Lower lobe of right lung (tissue), 2 donors: ENCODE measurements at places on chromosomes 5 and 9. TPM values are rescaled to one million over a fixed set of nuclear protein-coding genes. Genes with fewer than 3 reads are reported as not detected.

DNA sequence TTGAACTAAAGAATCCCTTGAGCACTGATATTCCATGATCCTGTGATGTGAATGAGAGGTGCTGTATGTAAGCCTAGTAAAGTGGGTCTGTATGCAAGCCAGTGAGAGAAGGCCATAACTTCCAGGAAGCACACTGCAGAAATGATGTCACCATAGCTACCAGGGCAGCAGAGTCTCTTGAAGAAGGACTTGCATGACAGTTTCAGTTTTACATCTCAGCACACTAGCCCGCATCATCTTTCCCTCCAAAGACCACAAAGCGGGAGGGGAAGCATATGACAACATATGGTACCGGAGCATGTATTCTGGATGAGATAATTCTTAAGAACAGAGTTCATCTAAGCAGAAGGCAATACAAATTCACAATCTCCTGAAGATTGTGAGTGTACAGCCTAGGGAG, 37.6 kb upstream of the MAST4 start:
- no peak for DNase-seq

Gene GRM6
- not detected for total RNA-seq

DNA sequence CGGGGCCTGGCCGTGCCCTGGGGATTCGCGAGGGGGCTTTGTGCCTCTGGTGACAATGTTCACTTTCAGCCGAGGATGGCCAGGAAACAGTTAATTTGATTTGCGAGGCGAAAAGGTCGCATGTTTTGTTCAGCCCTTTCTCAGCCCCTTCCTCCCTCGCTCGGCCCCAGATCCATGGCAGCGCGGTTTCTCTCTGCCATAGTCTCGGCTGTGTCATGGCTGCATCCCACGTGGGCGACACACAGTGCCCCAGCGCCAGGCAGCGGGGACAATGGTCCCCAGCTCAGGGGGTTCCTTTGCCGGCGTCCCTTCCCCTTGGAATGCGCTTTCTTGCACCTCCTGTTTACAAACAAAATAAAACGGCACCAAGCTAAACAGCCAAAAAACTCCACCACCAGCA, 370.3 kb upstream of the IRX2 start:
- no peak for DNase-seq

DNA sequence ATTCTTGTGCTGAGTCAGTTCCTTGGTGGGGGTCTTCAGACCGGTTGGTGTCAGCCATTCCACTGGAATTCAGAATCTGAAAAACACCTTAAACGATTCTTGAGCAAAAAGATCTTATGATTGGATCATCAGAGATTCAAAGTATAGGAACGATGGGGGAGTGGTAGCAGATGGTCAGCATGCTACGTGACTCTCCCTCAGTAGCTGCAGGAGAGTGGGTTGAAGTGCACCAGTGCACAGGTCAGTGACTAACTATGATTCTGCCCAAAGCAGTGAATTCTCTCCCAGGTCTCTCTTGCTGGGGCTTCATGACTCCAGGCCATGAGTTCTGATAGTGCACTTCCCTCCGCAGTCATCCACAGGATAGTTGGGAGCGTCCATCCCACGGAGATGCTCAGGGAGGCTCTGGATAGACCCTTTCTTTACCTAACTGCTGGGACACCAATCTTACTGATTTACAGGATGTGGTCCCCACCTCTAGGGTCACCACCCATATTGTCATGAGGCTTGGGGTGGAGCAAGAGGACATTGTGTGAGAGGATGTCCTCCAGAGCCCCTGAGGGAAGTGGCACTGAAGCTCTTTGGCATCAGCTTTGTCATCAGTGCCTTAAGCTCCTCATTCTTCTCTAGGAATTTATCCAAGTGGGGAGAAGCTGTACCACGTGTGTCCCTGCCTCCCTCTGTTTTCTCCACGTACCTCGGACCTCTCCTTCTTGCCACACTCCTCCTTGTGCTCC, 62.0 kb downstream of the RASGRF2 start:
- no peak for DNase-seq

Gene PIK3R1
- 122 TPM for total RNA-seq

Gene FOXI1
- total RNA-seq = not detected

DNA sequence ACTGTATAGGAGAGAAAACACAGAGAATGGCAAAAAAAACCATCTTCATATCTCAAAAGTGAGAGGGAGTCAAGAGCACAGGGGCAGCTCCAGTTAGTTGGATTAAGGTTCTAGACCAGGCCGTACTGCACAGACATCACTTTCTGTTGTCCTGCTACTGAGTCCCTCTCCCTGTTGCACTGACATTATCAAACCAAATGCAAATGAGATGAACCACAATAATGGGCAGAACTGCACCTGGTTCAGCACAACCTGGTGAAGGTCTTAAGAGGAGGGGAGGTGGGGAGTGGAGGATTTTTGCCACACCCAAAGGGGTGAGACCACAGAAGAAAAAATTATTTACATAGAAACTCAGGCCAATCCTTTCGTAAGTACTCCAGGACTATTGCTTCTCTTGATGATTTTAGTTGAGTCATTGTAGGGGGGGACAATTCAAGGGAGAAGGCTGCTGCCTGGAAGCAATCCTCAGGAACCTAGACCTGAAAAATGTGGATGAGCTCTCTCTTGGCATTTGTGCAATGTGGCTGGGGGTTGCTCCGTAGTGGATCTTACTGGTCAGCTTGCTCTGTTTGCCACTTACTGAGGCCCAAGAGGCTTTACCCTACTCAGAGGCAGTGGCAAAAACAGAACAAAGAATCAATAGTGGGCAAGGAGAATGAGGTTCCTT, 94.5 kb upstream of the PPP1R2B start:
- DNase-seq = no peak

Gene DNM1
- total RNA-seq = 8.8 TPM

- no peak for DNase-seq
Observed at GRCh38 chr5:38926121-38926520, 80.3 kb downstream of the OSMR start.

DNA sequence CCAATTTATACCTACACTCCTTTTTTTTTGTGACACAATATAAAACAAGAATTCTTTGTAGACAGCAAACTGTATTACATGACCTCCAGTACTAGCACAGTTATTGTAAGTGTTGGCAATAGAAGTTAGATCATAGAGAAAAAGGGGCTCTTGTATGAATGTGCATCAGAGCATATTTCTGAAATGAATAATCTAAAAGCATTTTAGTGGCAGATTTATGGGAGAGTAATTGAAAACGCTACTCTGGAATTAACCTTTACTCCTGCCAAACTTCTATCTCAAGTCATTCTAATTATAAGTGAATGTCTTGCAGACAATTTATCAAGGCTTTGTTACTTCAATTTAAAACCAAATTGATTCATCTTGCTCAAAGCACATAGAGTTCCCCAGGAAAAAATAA, 968.1 kb downstream of the TAF11L14 start:
- no peak for DNase-seq

- DNase-seq = no peak
Observed at GRCh38 chr5:83831834-83832233, 111.2 kb upstream of the HAPLN1 start.

Gene INSYN2B
- not detected for total RNA-seq

- no peak for DNase-seq
Observed at GRCh38 chr5:5686356-5686755, 263.9 kb downstream of the ICE1 start.

DNA sequence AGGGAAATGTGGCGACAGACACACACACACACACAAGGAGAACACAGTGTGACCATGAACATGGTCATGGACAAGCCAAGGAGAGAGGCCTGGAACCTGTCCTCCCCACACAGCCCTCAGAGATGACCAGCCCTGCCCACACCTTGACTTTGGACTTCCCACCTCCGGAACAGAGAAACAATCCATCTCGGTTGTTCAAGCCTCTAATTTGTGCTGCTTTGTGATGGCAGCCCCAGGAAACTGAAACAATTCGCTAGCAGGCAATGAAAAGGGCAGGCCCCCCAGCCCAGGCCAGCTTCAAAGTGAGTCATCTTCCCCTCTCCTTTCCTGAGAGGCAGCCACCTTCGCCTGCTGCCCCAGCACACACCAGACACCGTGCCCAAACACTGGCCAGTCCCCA, 47.7 kb downstream of the NSUN2 start:
- DNase-seq = no peak

DNA sequence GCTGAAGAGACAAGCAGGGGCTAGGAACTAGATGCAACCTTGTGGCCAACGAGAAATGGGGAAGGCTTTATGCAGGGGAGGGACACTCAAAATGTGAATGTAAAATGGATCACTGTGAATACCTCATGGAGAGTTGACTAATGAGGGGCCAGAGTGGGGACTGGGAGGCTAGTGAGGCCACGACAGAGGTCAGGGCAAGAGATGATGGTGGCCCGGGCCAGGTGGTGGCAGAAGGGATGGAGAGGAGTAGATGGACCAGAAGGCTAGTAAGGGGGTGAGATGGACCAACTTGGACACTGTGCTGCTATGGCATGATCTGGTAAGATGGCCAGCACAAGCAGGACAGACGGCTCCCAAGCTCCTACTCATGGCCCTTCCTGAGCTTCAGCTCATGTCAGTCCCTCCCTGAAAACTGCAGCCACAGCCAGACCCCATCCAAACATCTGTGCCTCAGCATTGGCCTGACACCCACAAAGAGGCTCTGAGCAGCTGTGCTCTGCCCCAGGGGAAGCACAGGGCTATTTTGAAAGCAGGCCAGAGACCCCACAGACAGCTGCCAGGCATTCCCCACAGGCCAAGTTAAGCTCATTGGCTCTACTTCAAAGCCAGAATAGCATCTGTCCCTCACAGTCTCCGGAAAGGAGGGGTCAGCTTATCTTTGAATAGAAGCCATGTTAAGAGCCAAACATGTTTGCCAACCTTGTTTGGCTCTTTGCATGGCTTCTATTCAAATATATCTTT, 22.1 kb downstream of the P4HA2 start:
- no peak for DNase-seq

DNA sequence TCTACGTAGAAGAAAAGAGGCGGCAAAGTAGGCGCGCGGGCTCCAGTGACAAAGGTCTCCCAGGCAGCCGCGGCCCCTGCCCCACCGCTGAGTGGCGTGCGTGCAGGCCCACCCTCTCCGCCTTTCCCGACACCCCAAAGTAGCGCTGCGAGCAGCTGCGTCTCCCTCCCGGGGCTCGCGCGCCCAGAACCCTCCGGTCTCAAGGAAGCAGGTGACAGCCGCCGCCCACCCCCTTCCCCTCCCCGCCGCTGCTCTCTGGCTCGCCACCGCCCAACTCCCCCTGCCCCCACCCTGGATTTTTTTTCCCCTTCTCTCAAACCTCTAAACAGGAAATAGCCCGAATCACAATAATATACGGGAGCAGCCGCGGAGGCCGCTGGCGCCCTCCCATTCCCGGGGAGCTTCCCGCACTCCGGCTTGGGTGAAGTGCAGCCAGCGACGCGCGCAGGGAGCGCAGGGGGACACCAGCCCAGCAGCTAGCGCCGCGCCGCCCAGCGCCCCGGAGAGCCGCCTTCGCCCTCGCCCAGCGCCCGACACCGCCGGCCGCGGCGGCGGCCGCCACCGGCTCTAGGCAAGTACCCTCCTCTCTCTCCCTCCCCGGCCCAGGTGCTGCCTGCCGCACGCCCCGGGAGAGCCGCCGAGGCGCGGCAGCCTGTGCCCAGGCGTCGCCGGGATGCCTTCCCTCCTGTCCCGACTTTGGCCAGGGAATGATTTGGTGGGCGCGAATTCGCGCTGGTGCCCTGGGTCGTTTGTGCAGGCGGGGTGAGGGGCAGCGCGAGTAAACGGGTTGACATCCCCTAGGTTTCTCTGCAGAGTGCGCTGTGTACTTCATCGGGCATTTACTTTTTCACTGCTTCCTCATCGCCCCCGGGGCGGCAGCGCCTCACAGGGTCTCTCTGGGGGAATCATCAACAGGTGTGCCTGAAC, 52.7 kb upstream of the TJP2 start:
- peak; percentile 74 for DNase-seq

Gene SLCO6A1
- not detected for total RNA-seq

Gene PCDHB13
- 2.9 TPM for total RNA-seq

DNA sequence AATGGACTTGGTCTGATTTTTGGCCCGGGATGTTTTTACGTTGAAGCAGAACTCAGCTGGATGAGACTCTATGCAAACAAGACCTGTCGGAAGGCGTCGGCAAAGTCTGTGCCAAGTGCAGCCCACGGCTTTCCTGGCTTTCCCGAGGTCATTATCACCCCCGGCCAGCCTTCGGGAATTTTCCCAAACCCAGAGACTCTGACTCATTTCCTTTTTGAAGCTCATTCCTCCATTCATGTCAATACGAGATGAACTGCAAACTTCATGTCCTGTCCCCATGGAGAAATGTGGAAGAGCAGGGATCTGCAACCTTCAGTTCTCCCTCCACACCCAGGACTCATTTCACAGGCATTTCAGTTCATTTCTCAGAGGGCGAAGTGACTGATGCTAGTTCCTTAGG, 95.3 kb downstream of the IRX2 start:
- DNase-seq = no peak

DNA sequence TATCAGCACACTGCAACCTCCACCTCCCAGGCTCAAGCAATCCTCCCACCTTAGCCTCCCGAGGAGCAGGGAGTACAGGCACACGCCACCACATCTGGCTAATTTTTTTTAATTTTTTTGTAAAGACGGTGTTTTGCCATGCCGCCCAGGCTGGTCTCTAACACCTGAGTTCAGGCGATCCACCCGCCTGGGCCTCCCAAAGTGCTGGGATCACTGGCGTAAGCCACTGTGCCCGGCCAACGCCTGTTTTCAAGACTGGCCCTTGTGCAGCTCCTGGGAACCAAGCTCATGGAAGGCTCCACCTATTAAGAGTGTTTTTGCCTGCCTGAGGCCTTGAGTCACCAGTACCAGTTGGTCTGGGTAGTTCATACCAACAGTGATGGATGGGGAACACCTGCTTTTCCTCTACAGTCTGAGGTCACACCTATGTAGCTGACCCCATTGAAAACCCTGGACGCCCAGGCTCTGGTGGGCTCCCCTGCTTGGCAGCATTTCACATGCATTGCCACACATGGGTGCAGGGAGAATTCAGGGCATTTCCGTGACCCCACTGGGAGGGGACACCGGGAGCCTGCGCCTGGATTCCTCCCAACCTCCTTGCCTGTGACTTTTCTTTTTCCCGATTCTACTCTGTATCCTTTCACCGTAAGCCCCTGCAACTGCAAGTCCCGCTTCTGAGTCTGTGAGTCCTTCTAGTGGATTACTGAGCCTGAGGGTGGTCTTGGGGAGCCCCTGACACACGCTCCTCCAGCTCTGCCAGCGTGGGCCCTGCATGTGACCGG, 63.5 kb downstream of the ZNF354C start:
- DNase-seq = peak; percentile 30

- DNase-seq = peak; percentile 42
Observed at GRCh38 chr9:135604437-135605237, 34.7 kb downstream of the GLT6D1 start.

GRCh38 chr5:126595486-126596083, 566 bp upstream of the ALDH7A1 start:
- DNase-seq = no peak

- no peak for DNase-seq
Observed at GRCh38 chr5:617896-618295, 5.8 kb downstream of the CEP72 start.
